Right renal cortex interstitium (tissue), 3 donors: ENCODE measurements at places on chromosomes 7 and 10. TPM values are rescaled to one million over a fixed set of nuclear protein-coding genes. Genes with fewer than 3 reads are reported as not detected.

The STEAP1B gene
- polyA plus RNA-seq, result 1.4 TPM

DNA sequence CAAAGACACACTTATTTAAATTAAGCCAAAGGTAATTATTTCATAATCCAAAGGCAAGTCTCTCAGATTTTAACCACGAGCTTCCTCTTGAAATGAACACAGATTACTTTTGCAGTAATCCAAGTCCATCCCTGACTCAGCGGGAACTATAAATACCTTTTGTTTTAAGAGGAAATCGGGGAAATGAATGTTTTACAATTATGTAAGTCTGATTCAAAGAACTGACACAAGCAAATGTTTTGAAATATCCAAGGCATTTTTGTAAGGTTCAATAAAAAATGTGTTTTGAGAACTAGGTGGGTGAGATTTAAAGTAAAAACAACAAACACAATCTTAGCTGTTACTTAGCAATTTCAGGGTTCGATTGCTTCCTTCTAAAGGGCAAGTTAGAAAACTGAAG, 179.8 kb upstream of the ASAH2 start:
- no peak for DNase-seq

DNA sequence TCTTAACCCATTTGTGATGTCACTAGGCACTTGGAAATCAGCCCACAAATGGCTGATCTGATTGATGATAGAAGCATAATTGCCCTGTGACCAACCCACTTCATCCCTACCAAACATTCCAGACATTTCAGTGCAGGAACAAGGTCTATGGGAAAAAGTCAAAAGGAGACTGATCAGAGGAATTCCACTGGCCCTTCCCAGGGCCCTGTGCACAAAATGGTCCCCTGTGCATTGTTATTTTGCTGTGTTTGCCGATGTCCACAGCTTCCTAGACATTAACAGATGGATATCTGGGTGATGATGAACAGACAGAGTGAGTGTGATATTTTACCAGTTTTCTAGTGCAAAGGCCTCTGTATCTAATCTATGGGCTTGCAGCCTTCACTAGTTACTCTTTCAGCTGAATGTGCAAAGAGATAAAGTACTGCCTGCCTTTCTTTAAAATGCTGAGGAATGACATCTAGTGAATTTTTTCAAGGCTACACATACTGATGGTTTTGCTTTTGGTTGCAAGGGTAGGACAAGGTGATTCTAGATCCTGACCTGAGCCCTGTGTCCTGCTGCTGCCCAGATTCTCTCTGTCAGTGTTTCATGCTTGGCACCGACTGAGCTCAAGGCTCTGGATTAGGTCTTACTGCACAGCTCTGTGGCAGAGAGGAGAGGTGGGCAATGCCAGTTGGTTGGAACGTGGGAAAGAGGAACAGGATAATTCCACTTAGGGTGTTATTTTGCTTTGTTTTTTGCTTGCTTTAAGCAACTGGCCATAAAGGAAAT, 55.4 kb downstream of the CALD1 start:
- no peak for DNase-seq

The CARD11 gene
- polyA plus RNA-seq, result 1.1 TPM

GRCh38 chr10:4867520-4868356, 41.7 kb downstream of the AKR1E2 start:
- DNase-seq, result no peak

DNA sequence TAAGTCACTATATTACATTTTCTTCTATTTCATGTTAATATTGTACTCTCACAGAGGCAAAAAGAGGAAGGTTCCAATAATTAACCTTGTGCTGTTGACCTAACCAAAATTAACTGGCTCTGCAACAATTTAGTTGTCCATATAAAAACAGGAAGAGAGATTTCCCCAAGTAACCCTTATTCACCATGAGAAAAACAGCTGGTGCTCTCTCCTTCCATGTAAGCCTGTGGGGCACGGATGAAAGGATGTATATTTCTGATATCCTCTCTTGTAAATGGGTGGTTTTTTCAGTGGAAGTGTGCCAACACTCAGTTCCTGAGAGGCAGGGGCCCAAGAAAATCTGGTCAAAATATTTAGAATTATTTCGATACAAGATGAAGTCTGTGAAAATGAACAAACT, 358.1 kb downstream of the CRPPA start:
- no peak for DNase-seq

DNA sequence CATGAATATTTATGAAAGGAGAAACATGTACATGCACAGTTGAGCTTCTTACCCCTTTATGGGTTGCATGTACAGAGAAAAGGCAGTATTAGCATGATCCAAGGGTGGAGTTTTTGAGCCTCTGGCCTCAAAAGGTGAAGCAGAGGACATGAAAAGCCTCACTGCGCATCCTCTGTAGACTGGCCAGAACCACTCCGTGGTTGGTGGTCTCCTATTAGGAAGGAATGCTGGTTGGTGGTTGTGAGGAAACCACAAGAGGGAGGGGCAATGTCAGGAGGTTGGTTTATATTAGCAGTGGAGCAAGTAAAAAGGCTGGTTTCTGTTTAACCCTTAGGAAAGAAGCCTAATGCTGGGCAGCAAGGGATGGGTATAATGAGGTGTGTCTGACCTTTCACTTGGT, 37.5 kb downstream of the AHCYL2 start:
- DNase-seq, result no peak

DNA sequence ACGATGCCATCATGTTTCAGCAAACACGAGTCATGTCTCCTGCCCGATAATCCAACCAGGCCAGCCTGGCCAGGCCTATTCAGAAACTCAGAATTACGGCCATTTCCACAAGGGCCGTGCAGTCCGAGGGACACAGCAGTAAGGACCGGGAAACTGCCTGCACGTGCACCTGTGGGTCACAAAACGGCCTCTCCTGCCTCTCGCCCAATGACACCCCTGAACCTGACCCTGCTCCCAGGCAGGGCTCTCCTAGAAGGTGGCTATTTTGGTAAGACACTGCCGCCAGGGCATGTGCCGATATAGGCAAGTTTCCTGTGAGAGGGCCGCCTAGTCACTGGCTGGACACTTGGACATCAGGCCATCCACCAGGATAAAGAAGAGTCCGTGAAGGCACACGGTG, 196.7 kb downstream of the TCERG1L start:
- no peak for DNase-seq

- no peak for DNase-seq
Measured at GRCh38 chr7:140479739-140480084, 407 bp upstream of the MKRN1 start.

GRCh38 chr10:86303626-86304025, 63.0 kb downstream of the GRID1 start:
- DNase-seq, result no peak
